Stimulated activated naive CD8-positive, alpha-beta T cell treated with anti-CD3 and anti-CD28 coated beads, Interleukin-15, Interleukin-2, amounts not matched to agents 100 U/mL and 50 U/mL, for 24 hours (primary cell): ENCODE measurements at places on chromosomes 2 and 18.

GRCh38 chr2:219362072-219362471 lies 25.6 kb downstream of the DNPEP start:
- DNase-seq: no peak

GRCh38 chr2:174805803-174806202 lies 41.5 kb upstream of the CHRNA1 start:
- DNase-seq: no peak

DNA sequence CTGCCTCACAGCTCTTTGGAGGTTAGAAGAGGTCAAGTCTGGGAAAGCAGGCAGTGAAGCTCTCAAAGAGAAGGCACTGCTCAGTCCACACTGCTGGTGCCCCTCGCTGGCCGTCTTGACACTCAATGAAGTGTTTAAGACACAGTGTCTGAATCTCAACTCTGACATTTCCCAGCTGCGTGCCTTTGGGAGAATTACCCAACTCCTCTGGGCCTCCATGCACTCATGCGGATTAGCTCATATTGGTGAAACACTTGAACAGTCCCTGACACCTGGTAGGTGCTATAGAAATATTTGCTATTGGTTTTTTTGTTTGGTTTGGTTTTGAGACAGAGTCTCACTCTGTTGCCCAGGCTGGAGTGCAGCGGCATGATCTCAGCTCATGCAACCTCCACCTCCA lies 281.0 kb downstream of the SRBD1 start:
- DNase-seq: no peak

DNA sequence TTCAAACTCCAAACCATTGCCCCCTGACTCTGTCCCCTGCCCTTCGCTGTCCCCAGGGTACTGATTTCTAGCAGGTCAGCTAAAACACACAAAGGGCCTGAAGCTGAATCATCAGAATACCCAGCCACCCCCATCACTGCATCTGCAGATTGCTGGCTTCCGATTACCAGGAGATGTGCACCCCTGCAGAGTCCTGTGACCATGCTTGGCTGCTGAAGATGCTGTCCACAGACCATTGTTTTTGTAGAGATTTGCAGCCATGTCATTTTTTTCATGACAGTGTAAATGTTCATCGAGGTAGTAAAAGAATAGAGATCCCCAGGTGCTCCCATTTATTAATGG lies 463.3 kb downstream of the STK39 start:
- no peak for DNase-seq

- no peak for DNase-seq
Measured at GRCh38 chr2:227035711-227036367, 128.2 kb downstream of the COL4A4 start.

DNA sequence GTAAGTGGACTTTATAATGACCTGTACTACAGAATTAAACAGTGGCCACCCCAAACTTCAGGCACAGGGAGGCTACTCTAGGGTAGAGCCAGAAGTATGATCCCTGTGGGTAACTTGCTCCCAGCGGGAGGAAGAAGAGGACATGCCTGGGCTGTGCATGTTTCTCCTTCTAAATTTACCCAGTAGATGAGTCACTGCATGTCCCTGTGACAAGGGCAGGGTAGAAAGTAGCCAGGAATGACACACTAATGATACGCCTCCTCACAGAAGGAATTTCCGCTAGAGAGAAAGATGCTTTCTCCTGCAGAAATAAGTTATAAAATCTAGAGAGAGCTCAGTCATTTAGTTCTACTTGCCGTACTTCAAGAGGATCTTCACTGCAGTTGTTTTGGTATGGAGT lies 7.5 kb downstream of the ACYP2 start:
- DNase-seq: no peak

DNA sequence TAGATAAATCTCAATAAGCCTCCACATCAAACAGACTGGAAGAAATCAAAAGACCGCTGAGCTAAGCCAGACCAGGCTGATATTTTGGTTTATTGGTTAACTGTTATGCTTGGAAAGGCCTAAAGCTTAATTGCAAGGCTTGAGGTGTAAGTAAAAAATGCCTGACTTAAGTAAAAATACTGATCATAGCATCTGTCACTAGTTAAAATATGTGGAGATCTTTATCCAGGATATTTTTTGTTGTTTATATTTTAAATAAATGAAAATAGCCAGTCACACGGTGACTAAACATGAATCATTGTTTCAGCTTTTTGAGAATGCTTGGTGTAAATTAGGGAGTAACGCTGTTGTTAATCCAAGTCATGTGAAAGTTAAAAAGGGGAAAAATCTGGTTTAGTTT lies 127.9 kb downstream of the THADA start:
- no peak for DNase-seq

GRCh38 chr2:23550553-23550952 lies 165.6 kb downstream of the KLHL29 start:
- no peak for DNase-seq

GRCh38 chr2:238796223-238796885 lies 51.5 kb upstream of the TWIST2 start:
- no peak for DNase-seq

GRCh38 chr2:121489284-121489683 lies 41.4 kb upstream of the RNU4ATAC start:
- DNase-seq: no peak

DNA sequence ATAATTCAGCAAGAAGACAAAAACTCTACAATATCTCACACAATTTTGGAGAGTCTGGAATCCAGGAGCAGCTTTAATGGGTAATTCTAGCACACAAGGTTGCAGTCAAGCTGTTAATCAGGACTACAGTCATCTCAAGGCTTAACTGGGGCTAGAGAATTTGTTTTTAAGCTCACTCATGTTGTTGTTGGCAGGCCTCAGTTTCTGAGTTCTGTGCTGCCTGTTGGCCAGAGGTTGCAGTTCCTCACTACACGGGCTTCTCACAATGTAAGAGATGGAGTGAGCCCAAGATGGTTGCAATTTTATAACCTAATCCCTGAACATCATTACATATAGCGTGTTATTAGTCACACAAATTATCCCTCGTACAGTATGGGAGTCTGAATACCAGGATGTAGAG lies 50.6 kb upstream of the TMEFF2 start:
- DNase-seq: no peak

DNA sequence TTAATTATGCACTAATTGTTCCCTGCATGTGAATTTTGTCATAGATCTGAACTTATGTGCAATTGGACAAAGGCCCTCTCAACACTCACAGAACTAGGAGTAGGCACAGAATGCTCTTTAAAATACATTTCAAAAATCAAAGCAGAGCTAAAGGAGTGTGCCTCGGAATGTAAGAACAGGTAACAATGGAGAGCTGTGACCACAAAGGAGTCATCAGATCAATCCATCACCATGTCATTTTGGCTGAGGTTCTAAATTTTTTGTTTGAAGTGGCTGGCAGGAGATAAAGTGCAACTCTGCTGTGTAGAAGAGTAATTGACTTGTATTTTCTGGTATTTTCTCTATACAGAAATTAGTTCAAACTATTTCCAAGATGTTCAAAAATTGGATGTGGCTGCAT lies 155.4 kb downstream of the NRP2 start:
- DNase-seq: no peak

DNA sequence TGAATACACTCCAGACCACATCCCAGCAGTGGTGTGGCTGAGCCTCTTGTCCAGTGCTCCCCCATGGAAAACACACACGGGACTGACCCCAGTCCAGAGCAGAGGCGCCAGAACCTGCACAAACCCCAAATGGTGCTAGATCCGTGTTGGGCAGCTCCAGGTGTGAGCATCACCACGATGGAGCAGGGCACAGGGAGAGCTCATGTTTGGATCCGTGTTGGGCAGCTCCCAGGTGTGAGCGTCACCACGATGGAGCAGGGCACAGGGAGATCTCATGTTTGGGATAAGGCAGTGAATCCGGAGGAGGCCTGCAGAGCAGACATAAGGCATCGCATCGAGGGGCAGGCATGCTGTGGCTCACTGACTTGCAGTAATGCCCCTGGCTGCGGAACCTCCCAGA lies 460.0 kb upstream of the MYT1L start:
- DNase-seq: no peak

- DNase-seq: no peak
Measured at GRCh38 chr2:46195819-46196218, 101.4 kb upstream of the EPAS1 start.

- DNase-seq: no peak
Measured at GRCh38 chr2:218860950-218861381, 1.4 kb downstream of the WNT6 start.

GRCh38 chr2:30792521-30792920 lies 14.7 kb downstream of the CAPN13 start:
- DNase-seq: no peak

DNA sequence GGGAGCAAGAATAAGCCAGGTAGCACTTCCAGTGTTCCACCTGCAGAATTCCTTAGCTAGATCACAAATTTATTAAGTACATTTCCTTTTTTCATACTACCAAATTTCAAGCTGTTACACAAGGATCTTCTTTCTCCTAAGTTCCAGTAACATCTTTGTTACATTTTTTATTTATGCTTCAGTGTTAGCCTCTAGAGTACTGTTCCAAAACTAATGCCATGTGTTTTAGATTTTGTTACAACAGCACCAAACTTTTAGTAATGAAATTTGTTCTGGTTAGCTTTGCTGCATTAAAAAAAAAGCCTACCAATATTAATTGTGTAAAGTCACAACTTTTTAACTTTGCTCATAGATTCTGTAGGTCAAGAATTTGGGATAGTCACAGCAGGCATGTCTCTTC lies 161.1 kb downstream of the CAMKMT start:
- no peak for DNase-seq

- no peak for DNase-seq
Measured at GRCh38 chr18:79782566-79783308, 15.0 kb upstream of the KCNG2 start.

DNA sequence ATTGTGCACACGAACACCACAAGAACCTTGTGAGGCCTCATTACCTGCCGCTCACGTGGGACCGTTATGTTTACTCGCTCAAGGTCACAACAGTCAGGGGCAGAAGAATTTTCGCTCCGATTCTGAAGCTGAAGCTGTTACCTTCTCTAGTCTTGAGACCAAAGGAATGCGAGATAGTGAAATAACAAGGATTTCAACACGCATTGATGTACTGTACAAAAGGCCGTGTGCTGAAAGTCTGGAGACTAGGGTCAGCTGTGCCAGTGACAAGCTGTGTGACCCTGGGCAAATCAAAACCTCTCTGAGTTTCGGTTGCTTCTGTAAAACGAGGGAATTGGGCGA lies 583 bp downstream of the NEMP2 start:
- DNase-seq: no peak

GRCh38 chr18:55416791-55417190 lies 171.2 kb downstream of the TCF4 start:
- no peak for DNase-seq

DNA sequence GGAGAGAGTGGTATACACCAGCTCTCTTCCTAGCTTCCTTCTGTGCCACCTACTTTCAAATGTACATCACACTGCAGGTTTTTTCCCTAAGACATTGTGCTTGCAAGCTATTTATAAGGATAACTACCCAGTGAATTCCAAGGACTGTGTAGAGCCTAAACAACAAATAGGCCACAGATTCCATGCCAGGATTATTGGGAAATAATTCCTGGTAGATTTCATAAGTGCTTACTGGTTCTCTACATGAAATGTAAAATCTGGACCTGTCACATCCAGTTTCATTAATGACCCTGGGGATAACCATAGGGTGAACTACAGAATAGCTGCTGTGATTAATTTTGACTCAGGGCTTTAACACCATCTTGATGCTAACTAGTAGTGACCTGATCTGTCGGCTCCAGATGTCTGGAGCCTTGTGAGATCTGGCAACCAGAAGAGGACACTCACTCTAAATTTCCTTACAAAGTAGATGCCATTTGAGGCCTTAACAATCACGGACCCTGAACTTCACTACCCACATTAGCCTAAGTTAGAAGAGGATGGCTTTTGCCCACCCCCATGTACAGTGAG lies 34.3 kb upstream of the LGALSL start:
- DNase-seq: no peak

- DNase-seq: no peak
Measured at GRCh38 chr18:23462876-23463275, 9.8 kb downstream of the RIOK3 start.

DNA sequence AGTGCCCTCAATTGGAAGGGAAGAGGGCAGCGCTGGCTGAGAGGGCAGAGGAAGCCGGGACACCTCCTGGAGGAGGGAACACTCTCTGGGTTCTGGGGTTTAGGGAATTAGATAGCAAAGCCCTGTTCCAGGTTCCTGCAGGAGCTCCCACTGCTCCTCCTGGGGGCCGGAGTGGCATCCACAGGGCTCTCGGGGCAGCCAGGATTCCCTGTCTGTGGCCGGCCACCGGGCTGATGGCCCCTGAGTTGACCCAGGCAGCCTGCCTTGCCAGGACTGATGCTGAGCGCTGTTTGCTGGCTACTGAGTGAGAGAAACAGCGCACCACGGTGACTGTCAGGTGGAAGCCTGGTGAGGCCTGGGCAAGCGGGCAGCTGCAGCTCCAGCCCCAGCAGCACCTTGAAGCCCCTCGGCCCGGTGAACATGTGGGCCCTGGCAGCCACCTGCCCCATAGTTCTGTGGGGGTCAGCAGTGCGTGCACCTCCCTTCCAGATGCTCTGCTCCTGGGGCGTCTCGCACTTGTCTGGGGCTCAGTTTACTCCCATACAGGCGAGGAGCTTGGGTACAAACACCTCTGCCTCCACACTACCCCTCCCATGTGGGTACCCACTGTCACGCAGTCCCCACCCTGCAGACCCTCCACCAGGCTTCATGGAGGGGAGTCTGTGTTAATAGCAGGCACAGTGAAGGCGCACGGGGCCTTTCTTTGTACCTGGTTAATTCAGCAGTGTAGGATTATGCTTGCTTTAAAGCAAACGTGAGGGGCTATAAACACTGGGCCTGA lies 7.7 kb upstream of the ALLC start:
- DNase-seq: no peak

DNA sequence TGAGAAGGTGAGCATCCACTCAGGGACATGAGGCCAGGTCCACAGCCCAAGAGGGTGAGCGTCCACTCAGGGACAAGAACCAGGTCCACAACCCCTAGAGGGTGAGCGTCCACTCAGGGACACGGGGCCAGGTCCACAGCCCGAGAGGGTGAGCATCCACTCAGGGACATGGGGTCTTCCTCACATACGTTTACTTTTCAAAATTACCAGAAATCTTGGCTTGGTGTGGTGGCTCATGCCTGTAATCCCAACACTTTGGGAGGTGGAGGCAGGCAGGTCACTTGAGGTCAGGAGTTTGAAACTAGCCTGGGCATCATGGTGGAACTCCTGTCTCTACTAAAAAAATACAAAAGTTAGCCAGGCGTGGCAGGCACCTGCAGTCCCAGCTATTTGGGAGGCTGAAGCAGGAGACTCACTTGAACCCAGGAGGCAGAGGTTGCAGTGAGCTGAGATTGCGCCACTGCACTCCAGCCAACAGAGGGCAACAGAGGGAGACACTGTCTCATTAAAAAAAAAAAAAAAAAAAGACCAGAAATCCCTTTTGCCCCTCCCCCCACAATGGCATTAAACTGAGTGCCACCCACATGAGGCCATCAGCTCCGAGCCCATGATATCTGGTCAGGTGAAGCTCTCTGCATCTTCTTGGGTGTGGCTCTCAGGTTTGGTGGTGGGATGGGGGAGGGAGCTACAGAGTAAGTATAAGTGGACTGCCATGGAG lies 9.0 kb upstream of the MBP start:
- no peak for DNase-seq

GRCh38 chr2:239815671-239816070 lies 209.5 kb downstream of the NDUFA10 start:
- DNase-seq: no peak

GRCh38 chr2:238427435-238428162 lies 872 bp downstream of the ASB1 start:
- DNase-seq: peak; percentile 26
